AG08395 (cell line): ENCODE measurements at places on chromosomes 7 and 10.

DNA sequence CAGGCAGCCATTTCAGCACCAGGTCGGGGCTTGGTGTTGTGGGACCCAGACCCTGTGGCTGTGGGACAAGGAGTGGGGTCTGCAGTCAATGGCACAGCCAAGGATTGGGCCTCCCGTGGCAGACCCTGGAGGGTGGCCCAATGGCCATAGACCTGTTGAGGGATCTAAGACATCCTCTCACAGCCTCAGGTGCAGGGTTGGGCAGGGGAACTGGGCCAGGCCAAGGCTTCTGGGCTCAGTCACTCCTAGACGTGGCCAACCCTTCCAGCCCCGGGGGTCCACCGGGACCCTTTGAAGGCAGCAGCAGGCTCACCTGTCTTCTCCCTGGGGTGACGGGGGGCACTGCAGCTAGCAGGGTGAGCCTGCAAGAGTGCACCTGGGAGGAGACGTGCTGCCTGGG lies 45.7 kb upstream of the DPYSL4 start:
- no peak for DNase-seq

GRCh38 chr10:61486738-61487396 lies 33.7 kb upstream of the TMEM26 start:
- DNase-seq, result no peak

DNA sequence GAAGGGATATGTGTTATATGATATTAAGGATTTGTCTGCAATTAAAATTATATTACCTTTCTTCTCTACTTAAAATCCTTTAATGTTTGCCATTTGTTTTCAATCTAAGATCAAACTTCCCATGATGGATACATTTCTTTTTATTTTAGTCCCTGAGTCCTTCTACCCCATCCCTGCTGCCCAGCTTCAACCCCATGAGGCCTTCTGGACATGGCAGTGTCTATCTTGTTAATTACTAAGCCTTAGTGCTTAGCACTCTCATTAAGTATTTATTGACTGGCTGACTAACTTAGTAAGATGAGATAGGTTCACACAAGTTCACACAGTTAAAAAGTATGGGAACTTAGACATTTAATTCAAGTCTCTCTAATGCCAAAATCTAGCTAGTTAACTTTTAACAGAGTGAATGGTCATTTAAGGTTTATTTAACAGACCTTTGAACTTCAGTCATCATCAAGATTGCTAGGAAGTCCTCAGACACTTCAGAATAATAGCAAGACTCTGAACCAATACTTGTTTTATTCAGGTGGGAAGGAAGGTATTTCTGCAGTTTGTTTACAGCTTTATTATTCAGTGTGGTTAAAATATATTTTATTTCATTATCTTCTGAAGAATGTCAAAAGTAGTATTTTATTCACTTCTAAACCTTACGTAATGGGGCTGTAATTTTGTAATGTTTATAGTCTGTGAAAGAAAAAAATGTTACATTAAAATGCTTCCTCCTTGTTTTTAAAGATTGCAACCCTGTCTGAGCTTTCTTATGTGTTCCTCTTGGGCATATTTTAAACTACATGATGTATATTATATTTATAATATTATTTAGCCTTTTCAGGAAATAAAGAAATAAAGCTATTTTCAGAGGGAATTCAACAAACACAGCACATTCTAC lies 848.9 kb downstream of the REEP3 start:
- no peak for DNase-seq

- peak; percentile 45 for DNase-seq
These were observed 16.2 kb downstream of the PKD1L1 start for GRCh38 chr7:47932016-47932415.

- DNase-seq, result peak; percentile 94
These were observed 84.9 kb upstream of the ADRB1 start for GRCh38 chr10:113958631-113959382.

- DNase-seq, result no peak
These were observed 23.4 kb upstream of the DMTF1 start for GRCh38 chr7:87128861-87129267.

GRCh38 chr10:72736176-72736827 lies 44.4 kb downstream of the MCU start:
- peak; percentile 79 for DNase-seq

DNA sequence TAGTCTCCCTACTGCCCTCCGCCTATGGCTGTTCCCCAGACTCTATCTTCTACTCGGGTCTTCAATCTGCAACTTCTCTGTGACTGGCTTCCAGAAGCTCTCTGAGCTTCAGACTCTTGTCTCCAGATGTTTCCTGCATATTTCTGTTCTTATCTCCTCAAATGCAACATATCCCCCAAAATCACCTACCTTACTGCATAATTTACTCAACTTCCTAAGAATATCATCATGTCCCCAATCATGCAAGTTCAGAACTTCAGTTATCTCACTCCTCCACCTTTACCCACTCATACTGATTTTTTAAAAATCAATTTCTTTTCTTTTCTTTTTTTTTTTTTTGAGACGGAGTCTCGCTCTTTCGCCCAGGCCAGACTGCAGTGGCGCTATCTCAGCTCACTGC lies 68.8 kb downstream of the RAPGEF5 start:
- DNase-seq, result no peak

- peak; percentile 46 for DNase-seq
These were observed 167.5 kb downstream of the ITGB1 start for GRCh38 chr10:32790483-32790882.

DNA sequence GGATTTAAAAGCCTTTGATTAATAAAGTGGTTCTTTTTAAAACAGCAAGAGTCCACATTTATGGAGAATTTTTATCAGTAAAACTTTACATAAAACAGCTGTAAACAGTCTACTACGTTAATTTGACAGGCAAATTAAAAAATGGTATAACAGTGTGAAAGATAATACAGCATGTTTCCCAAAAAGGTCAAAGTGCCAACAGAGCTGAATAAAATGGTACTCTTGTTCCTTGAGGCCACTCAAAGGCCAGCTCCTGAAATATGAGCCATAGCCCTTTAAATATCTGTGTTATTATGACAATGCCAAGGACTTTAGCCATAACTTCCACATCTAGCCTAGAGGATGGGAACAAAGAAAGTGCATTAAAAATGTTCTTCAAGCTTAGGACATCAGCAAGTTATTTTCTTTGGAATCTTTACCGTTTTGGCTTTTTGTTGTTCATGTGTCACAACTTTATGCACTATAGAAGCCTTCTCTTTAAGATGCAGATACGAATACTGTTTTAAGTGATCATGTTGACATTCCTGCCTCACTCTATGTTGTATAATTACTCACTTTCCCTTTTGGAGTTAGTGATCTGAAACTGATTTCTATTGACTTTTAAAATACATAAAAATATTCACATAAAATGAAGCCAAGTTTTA lies 165.6 kb downstream of the RNLS start:
- DNase-seq, result no peak

DNA sequence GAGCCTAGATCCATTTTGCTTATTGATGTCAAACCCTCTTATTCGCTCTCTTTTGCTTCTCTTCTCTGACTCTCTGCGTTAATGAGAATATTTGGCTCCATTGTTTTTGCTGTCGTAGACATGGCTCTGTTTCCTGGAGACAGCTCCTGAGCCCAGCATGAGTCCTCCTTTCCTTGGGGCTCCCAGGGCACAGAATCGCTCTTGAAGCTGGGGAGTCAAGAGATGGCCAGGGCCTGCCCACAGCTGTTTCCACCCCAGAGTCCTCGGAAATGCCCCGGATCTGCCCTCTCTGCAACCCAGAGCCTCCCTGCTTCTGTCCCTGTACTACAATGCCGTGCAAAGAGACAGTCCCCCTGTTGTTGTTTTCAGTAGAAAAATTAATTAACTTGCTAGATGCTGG lies 566.7 kb upstream of the FOXK1 start:
- no peak for DNase-seq

DNA sequence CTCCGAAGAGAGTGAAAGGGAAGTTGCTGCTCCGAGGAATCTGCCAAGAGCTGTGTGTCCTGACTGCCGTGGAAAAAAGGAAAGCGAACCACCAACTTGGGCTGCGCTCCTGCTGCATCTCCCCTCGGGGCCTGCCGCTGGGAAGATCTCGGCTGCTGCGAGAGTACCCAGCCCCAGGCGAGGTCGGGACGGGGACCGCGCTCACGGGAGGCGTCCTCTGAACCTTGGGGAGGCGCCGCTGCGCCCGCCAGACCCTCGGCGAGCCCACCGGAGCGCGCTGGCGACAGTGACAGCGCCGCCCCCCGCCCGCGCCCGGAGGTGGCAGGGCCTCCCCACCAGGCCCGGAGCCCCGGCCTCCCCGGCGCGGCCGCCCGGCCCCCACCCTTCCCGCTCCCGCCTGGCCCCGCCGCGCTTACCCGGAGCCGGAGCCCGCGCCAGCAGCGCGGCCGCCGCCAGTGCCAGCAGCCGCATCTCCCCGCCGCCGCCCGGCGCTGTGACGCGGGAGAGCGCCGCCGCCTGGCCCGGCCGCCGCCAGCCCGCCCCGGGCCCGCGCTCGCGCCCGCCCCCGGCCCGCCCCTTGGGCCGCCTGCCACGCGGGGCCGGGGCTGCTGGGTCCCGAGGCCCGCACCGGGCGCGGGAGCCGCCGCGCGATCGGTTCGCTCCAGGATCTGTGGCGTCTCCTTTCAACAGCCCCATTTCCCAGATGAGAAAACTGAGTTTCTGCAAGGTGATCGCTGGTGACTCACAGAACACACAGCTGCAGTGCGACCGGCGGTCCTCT lies at the start of gene VSTM4:
Gene VSTM4 (minus strand): TSS at position 508 of the 781 bp plus-strand sequence. CDS start 37 bp downstream, at position 471.
- DNase-seq, result peak; percentile 70

DNA sequence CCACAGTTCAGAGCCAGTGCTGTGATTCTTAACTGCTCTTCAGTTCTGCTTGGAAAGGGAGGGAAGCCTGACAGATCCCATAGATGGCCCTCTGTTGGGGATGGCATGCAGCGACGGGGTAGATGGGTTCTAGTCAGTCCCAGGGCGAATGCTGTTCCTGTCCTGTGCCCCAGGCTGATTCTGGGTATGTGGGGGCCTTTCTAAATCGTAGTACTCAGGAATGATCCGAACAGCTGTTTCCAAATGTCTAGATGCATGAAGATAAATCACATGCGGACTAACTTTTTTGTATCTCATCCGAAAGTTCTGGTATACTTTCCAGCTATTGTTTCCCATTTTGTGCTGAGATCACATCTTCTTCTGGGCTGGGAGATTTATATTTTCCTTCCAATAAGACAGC lies 186.0 kb upstream of the MKI67 start:
- DNase-seq, result no peak

GRCh38 chr10:112389271-112389822 lies 15.4 kb downstream of the ACSL5 start:
- DNase-seq, result peak; percentile 64

DNA sequence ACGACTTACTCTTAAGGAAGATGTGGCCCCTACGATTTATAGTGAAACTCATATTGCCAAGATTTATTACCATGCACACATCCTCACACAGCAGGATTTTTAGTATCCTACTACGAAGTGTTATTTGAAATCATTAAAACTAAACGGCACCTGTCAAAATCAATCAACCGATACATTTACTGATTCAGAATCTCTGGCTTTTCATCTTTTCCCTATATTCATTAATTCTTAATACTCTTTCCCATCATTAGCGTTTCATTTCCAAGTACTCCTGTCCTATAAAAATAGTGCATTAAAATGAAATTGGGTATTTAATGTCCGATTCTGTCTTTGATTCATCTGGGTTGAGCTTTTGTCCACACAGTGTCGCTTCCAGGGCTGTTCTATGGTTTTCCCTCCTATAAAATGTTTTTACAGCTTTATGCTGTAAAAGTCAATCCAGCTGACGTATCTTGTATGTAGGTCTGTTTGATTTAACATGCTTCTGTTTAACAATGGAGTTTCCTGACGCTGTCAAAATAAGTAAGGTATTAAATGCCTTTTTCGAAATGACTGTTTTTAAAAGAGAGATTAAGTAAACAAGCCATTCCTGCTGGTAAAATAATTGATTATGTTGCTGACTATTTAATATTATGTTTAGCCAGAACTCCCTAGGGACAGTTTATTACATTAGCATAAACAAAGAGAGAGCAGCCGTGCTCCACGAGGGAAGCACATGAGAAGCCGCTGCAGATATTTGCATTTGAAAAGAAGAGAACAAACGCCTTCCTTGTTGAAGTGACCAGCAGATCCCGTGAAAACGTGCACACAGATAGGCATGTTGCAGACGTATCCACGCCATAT lies 22.3 kb upstream of the SFMBT2 start:
- DNase-seq, result no peak

DNA sequence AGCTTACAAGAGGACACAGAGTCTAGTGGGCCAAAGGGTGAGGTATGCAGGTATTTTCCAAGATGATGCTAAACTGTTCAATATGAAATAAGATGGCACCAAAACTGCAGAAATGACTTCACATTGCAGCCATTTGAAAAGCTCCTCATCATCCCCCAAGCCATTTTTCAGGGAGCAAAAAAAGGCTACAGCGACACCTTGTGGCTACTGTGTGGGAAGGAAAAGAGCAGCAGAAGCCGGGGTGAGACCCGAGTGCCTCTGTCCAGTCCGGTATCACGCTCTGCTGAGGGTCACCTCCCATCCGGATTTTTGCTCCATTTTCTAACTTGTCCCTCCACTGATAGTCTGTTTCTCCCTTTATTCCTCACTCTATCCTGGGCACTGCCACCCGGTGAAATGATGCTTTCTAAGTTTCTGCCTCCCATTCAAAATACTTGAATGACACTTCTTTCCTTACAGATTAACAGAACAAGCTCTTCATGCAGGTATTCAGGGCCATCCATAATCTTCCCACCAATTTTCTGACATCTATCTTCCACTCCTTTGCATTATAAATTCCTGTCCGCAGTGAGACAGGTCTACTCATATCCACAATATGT lies 220.2 kb downstream of the DGKI start:
- peak; percentile 68 for DNase-seq

DNA sequence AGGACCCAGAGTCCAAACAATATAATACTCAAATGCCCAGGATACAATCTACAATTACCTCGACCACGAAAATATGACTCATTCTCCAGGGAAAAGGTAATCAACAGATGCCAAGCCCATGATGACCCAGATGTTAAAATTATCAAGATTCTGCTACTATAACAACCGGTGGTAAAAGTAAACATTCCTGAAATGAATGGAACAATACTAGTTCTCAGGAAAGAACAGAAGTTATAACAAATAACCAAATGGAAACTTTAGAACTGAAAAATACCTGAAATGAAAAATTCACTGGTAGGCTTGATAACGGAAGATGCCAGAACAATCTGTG lies 34.1 kb upstream of the GUSB start:
- peak; percentile 23 for DNase-seq

GRCh38 chr7:42494736-42495135 lies 257.7 kb upstream of the GLI3 start:
- no peak for DNase-seq

DNA sequence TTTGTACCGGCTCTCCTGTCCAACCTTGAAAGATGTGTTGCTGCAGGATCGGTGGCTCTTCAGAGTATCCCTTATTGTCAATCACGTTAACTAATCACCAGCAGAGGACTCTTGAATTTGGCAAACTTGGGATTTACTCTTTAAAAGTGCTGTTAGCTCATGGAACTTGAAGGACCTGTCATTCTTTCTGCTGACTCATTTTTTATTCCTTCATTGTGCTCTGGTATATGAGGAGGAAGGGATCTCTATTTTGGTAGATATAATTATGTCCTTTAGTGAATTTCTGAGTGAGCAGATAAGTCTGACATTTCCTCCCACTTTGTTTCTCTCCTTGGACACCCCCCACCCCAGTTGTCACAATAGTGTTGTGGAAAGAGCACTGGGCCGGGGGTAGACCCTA lies 175.1 kb upstream of the HDAC9 start:
- DNase-seq, result no peak

- DNase-seq, result no peak
These were observed 5.8 kb downstream of the NUDCD3 start for GRCh38 chr7:44484482-44485313.
